GM23338 (cell line): ENCODE measurements at places on chromosomes 4 and X. TPM values are rescaled to one million over a fixed set of nuclear protein-coding genes. Genes with fewer than 3 reads are reported as not detected.

DNA sequence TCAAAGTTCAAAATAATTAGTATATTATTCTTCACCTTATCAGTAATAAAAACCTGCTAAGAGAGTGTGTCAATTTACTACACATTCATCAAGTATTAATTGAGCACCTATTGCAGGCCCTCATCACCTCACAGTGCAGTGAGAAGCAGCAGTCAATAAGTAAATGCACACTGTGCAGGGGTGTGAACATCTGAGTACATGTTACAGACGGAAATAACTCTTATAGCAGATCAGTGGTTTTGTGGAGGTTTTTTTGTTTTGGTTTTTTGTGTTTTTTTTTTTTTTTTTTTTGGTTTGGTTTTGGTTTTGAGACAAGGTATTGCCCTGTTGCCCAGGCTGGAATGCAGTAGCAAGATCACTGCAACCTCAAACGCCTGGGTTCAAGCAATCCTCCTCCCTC is 20.3 kb downstream of the KLF3 start:
- DNase-seq = no peak

- no peak for DNase-seq
These were observed 46.7 kb downstream of the FSTL5 start for GRCh38 chr4:162117051-162117450.

DNA sequence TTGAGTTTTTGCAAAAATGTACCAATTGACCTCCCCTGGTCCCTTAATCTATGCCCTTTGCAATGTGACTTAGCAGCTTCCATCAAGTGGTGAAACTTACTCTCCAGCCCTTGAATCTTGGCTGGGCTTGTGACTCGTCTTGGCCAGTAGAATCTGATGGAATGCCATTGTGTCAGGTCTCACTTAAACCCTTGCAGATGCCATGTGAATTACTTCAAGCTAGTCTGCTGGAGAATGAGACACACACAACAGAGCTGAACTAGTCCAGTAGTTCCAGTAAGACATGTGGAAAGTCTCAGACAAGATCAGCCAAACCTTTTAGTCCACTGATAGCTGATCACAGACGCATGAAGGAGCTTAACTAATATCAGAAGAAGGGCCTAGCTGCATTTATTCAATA is 567.8 kb upstream of the CPEB2 start:
- DNase-seq = no peak

GRCh38 chr4:151488968-151489367 is 80.0 kb downstream of the FHIP1A start:
- DNase-seq = no peak

- DNase-seq = peak; percentile 65
These were observed 23.9 kb upstream of the TMSB4X start for GRCh38 chrX:12950851-12951594.

The LGI2 gene
- total RNA-seq = 6.2 and 8.0 TPM in 2 replicates

GRCh38 chr4:64584981-64585557 is 175.8 kb upstream of the TECRL start:
- peak; percentile 80 for DNase-seq

GRCh38 chr4:72997409-72997808 is 72.1 kb downstream of the COX18 start:
- DNase-seq = no peak

GRCh38 chr4:26050671-26051070 is 136.7 kb downstream of the SMIM20 start:
- DNase-seq = no peak

The SFRP2 gene
- total RNA-seq = 214 and 219 TPM in 2 replicates

- DNase-seq = no peak
These were observed 71.8 kb upstream of the FHDC1 start for GRCh38 chr4:152864361-152864760.

The CXCL8 gene
- total RNA-seq = not detected in 2 replicates

The OTUD5 gene
- 45.4 and 56.5 TPM in 2 replicates for total RNA-seq

DNA sequence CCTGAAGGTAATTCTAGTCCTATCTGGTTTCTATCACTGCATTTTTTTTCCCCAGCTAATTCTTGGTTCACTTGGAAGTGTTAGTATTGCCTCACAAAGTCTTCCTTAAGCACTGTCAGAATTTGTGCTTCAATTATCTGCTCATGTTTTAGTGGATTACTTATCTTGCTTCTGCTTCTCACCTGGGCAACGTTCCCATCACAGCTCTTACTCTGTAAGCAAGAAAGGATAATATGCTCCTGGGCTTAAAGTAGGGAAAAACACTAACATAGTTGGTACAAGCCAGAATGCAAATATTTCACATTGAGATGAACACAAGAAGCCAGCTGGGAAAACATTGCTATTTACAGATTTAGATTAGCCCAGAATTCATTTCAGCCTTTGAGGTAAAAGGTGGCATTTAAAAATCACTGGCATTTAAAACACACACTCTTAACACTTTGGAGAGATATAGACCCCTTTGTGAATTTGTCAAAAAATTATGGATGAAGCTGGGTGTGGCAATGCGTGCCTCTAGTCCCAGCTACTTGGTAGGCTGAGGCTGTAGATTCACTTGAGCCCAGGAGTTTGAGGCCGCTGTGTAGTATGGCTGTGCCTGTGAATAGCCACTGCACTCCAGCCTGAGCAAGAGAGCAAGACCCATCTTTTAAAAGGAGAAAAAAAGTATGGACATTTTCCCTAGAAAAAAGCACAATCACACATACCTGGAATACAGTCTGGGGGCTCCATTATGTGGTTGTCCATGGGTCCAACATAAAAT is 6.6 kb upstream of the PTPN13 start:
- no peak for DNase-seq

GRCh38 chr4:150562751-150563150 is 19.2 kb upstream of the MAB21L2 start:
- no peak for DNase-seq

The SPP1 gene
- total RNA-seq = 41.3 and 43.1 TPM in 2 replicates

DNA sequence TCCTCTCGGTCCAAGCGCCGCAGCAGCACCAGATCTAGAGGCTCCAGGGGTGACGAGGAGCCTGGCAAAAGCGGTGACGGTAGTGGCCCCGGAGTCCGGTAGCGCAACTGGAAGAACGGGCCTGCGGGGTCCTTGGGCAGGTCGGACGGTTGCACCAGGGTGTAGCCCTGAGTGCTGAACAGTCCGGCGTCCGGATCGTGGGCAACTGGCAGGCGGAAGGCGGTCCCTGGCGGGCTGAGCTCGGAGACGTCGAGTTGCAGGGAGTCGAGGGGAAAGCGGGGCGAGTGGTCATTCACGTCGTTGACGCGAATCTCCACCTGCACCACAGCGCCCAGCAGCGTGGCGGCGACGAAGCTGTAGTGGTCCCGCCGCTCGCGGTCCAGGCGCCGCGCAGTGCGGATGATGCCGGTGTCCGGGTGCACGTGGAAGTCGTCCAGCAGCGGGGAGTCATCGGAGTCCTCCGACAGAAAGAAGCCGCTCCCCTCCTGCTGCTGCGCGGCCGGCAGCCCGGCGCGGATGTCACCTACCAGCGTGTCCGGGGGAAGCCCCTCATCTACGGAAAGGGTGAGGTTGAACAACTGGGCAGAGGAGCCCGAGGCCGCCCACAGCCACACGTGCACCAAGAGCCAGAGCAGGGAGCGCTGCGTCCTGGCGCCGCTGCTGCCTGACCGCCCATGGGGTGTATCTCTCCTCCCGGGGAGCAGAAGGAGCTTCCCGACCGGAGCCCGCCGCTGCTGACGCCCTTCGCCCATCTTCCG is 837 bp downstream of the DCHS2 start:
- DNase-seq = peak; percentile 57

DNA sequence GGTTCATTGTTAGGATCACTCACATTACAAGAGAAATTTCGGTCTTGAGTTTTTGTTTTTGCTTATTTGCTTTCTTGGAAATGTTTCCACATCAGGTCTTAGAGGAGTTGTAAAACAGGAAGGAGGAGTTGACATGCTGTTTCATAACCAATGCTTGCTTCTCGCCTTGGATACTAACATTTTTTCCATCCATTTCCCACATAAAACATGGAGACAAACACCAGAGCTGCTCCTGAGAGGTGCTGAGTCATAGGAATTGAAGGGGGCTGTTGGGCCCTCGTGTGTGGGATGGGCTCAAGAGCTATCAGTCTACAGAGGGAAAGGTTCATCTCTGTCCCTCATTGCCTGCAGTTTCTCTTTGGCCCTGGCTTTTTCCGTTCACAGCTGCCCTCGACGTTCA is 29.9 kb downstream of the TBL1X start:
- no peak for DNase-seq

DNA sequence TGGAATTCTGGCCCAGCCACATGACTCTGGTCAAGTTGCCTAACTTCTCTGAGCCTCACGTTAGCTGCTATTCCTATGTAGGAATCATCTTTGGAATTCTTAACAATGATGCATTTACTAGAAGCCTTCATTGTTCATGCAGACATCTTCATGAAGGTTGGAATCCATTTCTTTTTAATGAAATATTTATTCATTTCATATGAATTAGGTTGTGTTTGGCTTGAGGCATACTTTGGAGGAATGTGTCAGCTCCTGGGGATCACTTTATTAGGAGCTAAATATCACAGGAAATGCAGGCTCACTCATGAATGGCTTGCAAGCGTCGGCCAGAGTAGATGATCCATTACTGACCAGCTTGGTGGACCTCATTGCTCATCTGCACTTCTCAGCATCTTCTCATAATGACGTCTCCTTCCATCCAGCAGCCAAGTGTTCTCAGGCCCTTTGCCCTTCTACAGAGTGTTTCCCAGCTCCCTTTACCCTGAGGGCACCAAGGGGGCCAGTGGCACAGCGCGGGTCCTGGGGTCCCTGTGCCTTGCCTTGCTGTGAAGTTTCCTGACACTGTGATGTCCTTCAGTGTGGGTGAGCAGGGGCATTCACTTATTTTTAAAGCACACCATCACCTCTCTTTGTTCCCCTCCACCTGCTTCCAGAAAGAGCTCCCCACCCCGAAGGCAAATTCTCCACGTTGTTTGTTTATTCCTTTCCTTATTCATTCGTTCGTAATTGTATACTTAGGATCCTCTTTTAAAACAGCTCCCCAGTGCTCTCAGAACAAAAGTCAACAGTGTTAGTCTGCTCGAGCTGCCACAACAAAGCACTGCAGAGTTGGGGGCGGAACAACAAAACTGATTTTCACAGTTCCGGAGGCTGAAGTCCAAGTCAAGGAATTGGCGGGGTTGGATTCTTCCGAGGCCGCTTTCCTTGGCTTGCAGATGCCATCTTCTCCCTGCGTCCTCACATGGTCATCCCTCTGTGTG is 106.8 kb downstream of the STK32B start:
- no peak for DNase-seq

- peak; percentile 91 for DNase-seq
These were observed 444.7 kb downstream of the IQCM start for GRCh38 chr4:149370785-149371420.

DNA sequence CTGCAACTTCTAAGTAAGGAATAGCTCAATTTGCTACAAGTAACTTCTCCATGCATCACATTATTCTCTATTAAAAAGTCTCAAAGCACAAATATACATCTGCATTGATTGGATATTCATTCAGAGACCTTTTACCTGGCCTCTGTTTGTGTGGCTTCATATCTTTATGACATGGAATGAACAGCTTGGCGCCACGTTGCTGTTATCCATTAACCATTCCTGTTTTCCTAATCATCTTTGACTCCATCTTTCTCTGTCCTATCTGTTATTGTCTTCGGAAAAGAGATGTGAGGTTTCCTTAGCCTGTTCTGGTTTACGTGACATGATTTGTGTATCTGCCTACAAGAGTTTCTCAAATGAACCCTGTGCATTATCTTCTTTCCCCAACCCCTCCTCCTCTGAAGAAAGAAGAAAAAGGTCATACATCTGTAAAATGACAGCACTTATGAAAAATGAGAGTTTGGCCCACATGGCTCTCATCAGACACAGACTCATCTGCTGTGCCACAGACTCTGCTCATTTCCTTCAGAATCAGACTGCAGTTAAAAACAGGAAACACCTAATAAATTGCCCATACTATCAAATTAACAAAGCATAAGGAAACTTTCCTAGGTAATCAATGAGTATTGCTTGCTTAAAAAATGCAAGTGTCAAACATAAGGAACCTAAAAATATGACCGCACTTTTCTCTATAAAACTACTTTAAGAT is 347.6 kb upstream of the FAM241A start:
- no peak for DNase-seq

DNA sequence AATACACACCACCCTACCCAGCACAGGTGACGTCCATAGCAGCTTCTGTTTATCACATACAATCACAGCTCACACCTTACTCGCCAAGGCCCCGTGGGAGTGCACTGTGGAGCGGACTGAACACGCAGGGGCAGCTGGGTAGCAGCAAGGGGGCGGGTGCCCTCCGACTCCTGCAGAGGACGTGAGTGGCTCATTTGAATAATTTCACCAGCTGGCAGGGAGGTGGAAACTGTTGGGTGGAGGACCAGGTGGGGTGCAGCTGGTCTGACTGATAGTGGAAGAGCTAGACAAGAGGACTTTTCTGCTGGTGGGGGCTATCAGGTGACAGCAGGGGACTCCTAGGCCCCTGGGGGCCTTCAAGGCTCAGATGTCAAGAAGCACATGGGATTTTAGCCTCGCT is 16.3 kb downstream of the MAN2B2 start:
- DNase-seq = no peak
